ENCODE measurements at places on chromosomes 1 and 21.

DNA sequence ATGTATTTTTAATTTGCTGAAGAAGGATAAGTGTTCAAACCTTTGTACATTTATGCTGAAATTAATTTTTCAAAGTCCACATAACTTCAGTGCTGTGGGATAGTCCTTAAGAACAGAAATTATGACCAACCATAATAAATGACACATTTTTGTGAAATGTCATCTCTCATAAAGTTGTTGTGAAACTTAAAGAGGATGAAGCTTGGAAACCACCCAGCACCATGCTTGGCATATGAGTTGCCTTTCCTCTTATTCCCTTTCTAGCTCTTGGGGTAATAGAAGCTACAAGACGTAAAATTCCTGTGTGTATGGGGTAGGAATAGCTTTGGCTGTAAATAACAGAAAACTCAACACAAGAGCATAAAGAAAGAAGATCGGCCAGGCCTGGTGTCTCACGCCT, 18.9 kb upstream of the USP24 start:
- no peak for DNase-seq

DNA sequence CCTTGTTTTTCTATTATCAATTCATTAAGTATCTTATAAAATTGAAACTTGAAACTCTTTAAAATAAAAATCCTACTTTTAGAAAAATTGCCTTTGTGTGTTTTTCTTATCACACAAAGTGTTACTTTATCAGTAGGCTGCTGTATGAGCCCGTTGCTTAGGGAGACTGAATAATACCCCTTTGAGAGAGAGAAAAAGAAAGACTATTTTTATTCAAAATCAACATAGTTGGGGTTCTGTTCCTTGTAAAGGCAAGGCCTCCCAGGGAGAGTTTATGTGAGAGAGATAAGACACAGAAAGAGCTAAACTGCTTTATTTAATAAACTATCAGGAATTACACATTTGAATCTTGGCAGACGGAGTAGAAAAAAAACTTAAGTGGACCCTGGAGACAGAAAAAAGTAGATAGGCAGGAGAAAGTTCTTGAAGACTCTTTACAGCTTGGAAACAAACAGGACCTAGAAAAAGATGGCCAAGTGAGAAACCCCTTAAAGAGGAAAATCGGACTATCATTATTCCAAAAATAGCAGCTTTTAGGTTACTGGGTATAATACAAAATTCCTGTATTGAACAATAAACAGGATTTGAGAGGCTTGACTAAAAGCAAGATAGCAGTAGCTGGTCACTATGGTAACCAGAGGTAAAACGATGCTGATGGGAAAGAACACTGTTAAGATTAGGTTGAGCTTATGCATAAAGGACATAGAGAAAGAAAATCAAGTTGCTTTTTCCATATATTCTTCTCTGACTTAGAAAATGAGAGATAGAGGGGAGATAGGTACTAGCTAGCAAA, 170.9 kb downstream of the LRRC7 start:
- DNase-seq, result no peak

DNA sequence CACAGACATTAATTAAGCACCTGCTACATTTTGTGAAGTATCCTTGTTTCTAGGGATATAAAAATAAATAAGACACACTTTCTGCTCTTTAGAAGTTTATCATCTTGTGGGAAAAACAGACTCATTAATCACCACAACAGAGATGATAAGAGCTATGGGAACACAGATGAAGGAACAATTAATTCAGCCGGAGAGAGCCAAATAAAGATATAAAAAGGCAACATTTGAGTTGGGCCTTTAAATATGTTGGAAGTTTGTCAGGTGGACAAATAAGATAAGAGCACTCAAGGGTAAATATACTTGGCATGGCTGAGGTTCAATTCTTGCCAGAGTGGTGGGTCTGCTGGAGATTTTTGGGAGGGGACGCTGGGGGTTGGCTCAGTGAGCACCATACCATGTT, 34.2 kb upstream of the VTCN1 start:
- no peak for DNase-seq

- DNase-seq, result no peak
Observed at GRCh38 chr21:45765375-45765774, 121.8 kb downstream of the PCBP3 start.

Data from HFF-Myc (cell line).